ENCODE measurements at places on chromosomes 16 and 17. TPM values are rescaled to one million over a fixed set of nuclear protein-coding genes. Genes with fewer than 3 reads are reported as not detected.

DNA sequence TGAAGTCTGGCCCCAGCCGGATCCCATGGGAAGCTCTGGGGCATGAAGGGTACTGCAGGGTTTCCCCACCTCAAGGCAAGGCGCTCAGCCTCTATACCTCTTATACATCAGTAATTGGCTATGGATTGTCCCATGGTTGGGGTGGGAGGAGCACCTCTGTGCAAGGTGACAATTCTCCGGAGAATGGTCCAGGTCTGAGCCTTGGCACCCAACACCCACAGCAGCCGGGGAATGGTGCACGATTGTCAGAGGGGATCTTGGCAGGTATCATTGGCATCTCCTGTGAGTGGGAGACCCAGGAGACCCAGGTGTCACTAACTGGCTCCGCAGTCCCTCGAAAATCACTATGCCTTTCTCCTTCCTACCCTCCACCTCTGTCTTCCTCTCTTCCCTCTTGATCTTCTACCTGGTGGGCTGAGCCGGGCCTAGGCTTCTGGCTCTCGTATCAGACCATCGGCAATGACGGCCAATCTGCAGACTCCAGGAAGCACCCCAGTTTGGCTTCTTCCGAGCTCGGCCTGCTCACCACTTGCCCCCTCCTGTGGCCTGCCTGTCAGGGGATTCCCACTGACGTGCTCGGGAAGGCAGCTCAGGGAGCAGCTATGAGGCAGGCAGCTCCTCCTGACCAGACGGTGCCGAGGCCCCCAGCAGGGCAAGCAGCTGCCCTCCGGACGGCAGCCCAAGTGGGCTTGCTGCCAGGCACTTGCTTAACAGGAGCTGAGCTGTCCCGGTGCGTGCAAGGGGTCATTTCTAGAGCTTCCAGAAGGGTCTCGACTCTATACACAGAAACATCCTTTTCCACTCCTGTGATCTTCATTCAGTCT is 10.0 kb upstream of the CALB2 start:
- no peak for DNase-seq
- no peak overlapping the region for H3K27ac ChIP-seq
- no peak overlapping the region for H3K4me3 ChIP-seq
- H3K4me1 ChIP-seq, result no peaks in the 10 kb centered on the region
- H3K27me3 ChIP-seq, result no peaks in the 10 kb centered on the region
- H3K36me3 ChIP-seq, result no peaks in the 10 kb centered on the region

DNA sequence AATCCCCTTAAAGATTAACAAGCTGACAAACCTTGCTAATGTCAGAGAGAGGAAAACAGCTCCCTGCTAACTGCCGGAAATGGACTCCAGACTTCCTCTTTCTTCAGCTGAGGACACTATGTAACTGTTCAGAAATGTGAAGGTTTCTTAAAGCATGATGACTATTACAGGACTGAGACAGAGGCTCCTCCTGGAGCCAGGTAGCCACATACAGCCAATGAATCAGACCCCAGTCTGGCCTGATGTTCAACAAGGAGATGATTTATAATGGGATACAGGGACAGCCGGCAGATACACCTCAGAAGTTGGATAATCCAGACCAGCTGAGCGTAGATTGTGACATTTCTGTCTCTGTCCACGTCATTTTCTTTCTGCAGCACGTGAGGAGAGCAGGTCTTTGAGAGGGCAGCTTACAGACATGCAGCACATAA is 216.2 kb downstream of the HS3ST3A1 start:
- no peak overlapping the region for H3K4me3 ChIP-seq
- H3K27ac ChIP-seq, result peak overlapping the region; percentile 3
- no peaks in the 10 kb centered on the region for H3K36me3 ChIP-seq
- H3K27me3 ChIP-seq, result no peaks in the 10 kb centered on the region
- DNase-seq, result peak; percentile 39

Gene MMP2
- total RNA-seq, result 107 TPM

DNA sequence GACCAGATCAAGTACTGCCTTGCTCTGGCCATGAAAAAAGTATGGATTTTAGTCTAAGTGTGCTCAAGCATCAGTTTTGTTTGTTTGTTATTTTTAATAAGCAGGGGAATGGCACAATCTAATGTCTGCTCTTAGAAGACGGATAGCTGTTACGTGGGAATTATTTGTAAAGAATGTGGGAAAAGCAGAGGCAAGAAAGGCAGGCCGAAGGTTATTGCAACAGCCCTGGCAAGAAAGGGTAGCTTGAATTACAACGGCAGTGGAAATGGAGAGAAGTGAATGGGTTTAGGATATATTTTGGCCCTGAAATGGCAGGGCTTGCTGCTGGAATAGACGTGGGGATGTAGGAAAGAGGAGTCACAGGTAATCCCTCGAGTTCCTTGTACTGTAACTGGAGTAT is 987 bp upstream of the HASPIN start:
- H3K27me3 ChIP-seq, result no peaks in the 10 kb centered on the region
- DNase-seq, result no peak
- H3K4me3 ChIP-seq, result peak overlapping the region; percentile 93
- peak overlapping the region; percentile 95 for H3K27ac ChIP-seq
- peaks cover 11% of the 10 kb centered on the region for H3K4me1 ChIP-seq
- no peaks in the 10 kb centered on the region for H3K36me3 ChIP-seq

GRCh38 chr17:29253037-29253436 is 6.4 kb downstream of the CRYBA1 start:
- no peak overlapping the region for H3K4me3 ChIP-seq
- no peaks in the 10 kb centered on the region for H3K27me3 ChIP-seq
- H3K4me1 ChIP-seq, result peaks cover 4% of the 10 kb centered on the region
- no peak overlapping the region for H3K27ac ChIP-seq
- no peak for DNase-seq
- no peaks in the 10 kb centered on the region for H3K36me3 ChIP-seq

DNA sequence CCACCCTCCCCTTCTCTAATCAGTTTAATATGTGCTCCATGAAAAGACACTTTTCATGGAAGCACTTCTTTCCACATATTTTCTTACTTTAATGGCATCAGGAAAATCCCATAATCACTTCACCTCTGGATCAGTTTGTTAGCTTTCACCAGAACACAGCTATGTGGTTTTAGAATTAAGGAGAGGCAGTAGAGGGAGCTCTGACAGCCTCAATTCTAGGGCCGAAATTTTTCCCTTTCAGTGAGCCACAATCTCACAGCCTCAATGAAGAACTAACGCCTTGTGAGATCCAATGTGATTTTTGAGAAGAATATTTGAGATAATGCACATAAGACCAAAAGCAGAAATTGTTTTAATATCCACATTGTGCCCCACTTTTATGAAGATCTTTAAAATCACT is 1494.0 kb upstream of the CDH8 start:
- H3K36me3 ChIP-seq, result no peaks in the 10 kb centered on the region
- no peak overlapping the region for H3K4me3 ChIP-seq
- H3K27me3 ChIP-seq, result no peaks in the 10 kb centered on the region
- H3K27ac ChIP-seq, result no peak overlapping the region
- peak; percentile 3 for DNase-seq

DNA sequence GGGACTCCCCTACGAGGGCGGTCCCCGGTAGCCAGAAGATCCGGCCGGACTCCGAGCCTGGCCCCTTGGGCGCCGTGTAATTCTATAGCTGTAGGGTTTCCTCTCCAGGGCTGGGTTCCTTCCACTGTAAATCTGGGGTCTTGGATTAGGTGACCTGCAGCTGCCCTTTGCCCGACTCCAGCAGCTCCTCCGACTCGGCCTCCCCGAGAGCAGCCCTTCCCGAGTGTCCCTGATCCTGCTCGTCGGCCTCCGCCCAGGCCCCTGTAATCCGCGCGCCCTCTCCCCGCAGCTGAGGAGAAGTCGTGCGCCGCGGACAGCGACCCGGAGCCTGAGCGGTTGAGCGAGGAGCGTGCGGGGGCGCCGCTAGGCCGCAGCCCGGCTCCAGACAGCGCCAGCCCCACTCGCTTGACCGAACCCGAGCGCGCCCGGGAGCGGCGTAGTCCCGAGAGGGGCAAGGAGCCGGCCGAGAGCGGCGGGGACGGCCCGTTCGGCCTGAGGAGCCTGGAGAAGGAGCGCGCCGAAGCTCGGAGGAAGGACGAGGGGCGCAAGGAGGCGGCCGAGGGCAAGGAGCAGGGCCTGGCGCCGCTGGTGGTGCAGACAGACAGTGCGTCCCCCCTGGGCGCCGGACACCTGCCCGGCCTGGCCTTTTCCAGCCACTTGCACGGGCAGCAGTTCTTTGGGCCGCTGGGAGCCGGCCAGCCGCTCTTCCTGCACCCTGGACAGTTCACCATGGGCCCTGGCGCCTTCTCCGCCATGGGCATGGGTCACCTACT is 5.5 kb downstream of the TBX2 start:
- peak overlapping the region; percentile 99 for H3K27ac ChIP-seq
- peaks cover 21% of the 10 kb centered on the region for H3K4me1 ChIP-seq
- no peak for DNase-seq
- H3K27me3 ChIP-seq, result peaks cover 75% of the 10 kb centered on the region
- H3K4me3 ChIP-seq, result peak overlapping the region; percentile 65

DNA sequence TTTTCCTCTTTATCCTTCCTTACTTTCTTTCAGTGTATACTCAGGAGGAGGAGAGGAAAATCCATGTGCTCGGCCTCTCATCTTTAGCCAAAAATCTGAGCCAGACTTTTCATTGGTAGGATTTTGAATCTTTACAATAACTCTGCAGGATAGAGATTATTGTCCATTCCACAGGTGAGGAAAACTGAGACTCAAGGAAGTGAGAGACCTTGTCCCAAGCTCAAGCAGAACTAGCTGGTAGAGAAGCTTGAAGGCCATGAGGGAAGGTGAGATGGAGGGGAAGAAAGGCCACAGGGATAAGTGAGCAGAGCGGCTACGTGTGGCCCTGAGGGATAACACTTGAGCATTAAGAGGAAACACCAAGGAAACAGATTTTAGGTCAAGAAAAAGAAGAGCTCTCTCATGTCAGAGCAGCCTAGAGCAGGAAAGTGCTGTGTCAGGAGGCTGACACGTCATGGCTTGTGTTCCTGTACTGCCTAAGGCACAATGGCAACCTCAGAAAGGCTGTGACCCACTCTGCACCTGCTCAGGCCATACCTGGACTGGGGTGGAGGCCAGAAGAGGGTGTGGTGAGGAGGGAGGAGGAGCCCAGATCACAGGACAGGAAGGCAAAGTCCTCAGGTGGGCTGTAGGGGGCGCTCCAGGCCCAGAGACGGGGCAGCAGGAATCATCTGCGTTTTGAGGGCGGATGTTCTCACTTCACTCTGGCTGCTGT is 11.9 kb downstream of the MT4 start:
- H3K4me3 ChIP-seq, result no peak overlapping the region
- H3K27ac ChIP-seq, result no peak overlapping the region
- H3K36me3 ChIP-seq, result no peaks in the 10 kb centered on the region

Gene METTL9
- total RNA-seq, result 222 TPM

DNA sequence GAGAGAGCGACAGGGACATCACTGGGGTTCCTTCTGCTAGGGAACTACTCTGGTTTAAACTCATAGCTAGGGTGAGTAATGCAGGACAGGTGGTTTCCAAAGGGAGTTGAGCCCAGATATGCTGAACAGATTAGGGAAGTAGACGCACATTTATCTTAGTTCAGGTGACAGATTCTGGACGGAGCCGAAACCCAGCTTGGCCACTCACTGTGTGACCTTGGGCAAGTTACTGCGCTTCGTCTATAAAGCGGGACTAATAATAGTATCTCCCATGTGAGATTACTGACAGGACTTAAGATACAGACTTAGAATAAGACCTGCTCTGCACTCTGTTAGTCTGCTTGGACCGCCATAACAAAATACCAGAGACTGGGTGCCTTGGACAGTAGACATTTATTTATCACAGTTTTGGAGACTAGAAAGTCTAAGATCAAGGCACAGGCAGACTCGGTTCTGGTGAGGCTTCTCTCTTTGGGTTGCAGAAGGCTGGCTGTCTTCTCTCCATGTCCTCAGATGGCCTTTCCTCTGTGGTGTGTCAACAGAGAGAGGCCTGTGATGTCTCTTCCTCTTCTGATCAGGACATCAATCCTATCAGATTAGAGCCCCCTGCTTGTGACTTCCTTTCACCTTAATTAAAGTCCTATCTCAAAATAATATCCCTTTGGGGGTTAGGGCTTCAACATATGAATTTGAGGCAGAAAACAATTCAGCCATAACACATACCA is 12.1 kb downstream of the SCNN1G start:
- H3K27ac ChIP-seq, result no peak overlapping the region
- no peaks in the 10 kb centered on the region for H3K4me1 ChIP-seq
- no peaks in the 10 kb centered on the region for H3K36me3 ChIP-seq
- peaks cover 37% of the 10 kb centered on the region for H3K27me3 ChIP-seq
- no peak for DNase-seq

Gene HS3ST6
- total RNA-seq, result not detected

DNA sequence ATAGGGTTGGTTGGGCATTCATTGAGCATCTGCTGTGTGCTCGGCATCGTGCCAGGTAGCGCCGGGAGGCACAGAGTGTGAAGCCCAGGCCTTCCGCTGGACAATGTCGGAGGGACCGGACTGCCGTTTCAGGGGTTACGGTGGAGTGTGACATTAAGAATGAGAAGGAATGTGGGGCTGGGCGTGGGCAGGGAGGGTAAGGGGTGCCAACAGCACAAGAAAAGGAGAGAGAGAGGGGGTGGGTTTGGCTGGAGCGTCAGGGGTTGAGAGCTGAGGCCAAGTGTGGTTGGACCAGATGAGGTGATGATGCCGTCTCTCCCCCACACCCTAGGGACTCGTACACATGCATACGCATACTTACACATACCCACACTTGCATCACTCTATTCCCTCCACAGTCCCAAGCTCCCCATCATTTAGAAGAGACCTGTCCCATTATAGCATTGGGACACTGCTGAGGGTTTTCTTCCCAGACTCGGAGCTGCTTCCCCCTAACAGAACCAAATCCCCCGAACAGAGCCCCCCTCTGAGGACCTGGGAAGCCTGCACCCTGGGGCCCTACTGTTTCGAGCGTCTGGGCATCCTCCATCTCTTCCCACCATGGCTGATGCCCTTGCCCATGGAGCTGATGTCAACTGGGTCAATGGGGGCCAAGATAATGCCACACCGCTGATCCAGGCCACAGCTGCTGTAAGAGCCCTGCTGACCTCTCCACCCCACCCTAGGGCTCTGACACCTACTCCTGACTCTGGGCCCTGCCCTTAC is 3.3 kb upstream of the KCTD11 start:
- H3K4me1 ChIP-seq, result peaks cover 23% of the 10 kb centered on the region
- peak; percentile 8 for DNase-seq
- no peak overlapping the region for H3K4me3 ChIP-seq

DNA sequence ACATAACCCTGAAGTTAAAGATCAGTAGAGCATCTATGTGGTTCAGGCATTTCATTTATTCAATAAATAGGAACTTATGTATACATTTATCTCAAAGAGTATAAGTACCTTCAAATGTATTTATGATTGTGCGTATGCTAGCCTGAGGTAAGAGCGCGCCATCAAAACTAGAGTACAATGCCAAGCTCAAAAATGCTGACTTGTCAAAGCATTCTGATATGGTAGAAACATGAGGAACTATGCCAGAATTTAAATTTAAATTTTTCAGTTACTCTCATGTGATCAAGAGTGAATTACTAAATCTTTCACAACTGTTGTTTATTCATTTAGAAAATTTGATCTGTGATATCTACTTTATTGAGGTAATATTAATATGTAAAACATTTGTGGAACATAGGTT is 225.5 kb upstream of the CDH8 start:
- no peaks in the 10 kb centered on the region for H3K4me1 ChIP-seq
- no peak for DNase-seq
- H3K27ac ChIP-seq, result no peak overlapping the region
- no peaks in the 10 kb centered on the region for H3K27me3 ChIP-seq
- no peaks in the 10 kb centered on the region for H3K36me3 ChIP-seq
